Cerebellar cortex (tissue), 1 donor: ENCODE measurements at places on chromosomes 1 and 21.

GRCh38 chr1:208237241-208237640, 6.9 kb downstream of the PLXNA2 start:
- DNase-seq: no peak

GRCh38 chr1:150213170-150214098, 22.5 kb downstream of the ANP32E start:
- DNase-seq: peak; percentile 97

GRCh38 chr1:247517795-247518612, 18.2 kb downstream of the OR2C3 start:
- no peak for DNase-seq

DNA sequence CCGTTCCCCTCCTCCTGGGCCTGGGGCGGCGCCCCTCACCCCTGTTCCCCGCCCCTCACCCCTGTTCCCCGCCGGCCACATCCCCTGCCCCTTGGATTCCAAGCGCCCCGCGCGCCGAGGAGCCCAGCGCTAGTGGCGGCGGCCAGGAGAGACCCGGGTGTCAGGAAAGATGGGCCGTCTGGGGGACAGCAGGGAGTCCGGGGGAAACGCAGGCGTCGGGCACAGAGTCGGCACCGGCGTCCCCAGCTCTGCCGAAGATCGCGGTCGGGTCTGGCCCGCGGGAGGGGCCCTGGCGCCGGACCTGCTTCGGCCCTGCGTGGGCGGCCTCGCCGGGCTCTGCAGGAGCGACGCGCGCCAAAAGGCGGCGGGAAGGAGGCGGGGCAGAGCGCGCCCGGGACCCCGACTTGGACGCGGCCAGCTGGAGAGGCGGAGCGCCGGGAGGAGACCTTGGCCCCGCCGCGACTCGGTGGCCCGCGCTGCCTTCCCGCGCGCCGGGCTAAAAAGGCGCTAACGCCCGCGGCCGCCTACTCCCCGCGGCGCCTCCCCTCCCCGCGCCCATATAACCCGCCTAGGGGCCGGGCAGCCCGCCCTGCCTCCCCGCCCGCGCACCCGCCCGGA, at the start of gene TP73:
TSS of gene TP73 (plus strand) at position 587 of the 618 bp plus-strand sequence. CDS start 29,850 bp downstream, outside the sequence.
- DNase-seq: peak; percentile 26

DNA sequence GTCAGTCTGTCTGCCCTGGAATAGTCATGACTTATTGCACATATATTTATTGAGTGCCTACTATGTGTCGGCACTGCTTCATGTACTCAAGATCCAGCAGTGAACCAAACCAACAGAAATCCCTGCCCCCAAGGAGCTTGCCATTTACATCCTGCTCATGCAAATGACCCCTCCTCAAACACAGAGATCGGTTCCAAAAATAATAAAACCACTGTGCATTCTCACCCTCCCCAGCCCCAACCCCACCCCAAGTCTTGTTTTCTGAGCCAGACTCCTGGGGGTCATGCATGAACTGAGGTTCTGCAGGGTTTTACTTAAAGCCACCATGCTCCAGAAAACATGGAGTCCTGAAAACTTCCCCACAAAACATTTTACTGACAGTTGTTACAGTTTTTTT, 61.9 kb downstream of the KIAA0040 start:
- DNase-seq: no peak

DNA sequence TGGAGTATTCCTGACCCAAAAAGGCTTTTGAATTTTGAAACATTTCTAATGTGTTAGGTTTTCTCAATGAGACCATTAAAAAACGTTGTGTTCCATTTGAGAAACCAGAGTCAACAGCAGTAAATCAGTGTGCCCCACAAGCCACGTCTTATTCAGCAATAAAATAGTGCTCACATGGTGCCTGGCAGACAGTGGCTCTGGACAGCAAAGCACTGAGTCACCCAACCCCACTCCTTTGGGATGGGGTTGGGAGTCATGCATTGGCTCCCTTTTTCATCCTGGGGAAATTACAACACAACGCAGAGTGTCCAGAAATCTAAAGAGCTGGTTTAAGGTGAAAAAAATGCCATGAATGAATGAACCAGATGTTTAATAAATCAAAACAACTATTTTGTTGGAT, 46.5 kb downstream of the KCNJ15 start:
- no peak for DNase-seq

DNA sequence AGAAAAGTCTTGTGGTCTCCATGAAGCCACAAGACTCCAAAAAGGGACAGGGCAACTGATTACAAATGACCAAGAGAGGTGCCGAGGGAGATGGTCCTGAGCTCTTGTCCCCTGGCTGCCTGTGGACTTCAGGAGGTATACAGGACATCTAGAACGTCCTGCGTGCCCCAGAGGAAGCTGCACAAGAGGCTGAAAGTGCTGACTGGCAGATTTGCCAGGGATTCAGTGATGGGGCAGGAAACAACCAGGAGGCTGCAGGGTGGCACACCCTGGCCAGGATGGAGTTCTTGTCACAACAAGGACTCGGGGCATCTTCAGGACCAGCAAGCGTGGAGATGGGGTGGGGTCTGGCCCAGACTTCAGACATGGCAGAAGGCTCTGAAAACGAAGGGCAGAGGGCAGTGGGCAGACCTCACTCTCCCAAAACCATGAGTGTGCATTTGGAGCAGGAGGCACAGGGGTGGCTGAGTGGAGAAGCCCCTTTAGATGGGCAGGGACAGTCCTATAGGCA, 13.4 kb upstream of the PKP1 start:
- DNase-seq: no peak

DNA sequence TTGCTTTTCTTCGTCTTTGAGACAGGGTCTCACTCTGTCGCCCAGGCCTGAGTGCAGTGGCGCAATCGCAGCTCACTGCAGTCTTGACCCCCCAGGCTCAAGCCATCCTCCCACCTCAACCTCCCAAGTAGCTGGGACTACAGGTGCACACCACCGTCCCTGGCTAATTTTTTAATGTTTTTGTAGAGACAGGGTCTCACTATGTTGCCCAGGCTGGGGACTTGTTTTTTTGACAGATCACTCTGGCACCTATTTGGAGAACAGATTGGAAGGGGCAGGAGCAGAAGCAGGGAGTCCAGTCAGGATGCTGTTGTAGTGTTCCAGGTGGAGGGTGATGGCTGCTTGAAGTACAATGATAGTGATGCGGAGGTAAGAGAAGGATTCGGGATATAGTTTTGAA, 12.7 kb upstream of the KDM4A start:
- DNase-seq: no peak

DNA sequence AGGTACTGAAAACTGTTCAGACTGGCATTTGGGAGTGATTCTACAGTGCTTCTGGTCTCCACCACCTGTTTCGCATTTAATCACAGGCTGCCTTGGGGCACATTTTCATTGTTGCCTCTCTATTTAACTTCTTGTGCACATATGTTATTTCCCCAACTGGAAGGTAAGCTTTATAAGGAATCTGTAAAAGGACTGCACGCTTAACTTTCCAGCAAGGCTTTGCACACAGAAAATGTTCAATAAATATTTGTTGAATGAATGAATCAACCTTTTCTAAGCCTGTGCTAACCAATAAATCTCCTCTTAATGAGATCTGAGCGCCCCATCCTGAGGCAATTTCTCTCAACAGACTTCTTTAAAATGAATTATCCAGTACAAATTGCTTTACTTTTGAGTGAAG, 84.3 kb upstream of the ARHGAP29 start:
- no peak for DNase-seq

- DNase-seq: no peak
These were observed 32.9 kb downstream of the NIBAN1 start for GRCh38 chr1:184941410-184941733.

DNA sequence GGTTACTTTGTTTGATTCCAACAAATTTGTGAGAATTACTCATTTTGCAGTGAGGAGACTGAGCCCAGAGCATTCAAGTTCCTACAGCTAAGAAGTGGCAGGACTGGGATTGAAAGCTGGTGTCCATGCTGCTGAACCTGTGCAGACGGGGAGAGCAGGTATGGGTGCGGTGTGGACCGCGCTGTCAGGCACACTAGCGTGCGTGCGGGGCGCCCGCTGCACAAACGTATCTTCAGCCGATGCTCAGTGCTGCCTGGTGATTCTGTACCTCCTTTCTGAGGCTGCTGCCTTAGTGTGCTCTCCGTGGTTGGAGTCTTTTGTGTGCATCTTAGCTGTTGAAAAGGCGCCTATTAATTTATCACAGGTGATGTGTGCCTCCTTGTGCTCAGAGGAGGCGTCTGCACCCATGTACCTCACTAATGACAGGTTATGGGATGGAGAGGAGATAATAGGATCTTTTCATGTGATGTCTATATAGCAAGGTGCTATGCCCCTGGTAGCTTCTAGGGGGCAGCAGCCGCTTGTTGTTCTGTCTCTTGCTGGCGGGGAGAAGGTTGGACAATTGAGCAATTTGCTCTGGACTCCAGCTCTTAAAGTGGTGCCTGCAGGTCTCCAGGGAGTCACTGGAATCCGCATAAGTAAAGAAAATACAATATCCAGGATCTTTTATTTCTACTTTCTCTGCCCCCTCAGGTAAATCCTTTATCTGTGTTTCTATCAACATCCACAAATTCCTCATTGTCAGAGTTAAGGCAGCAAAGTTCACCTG, 32.5 kb downstream of the PEX14 start:
- DNase-seq: peak; percentile 85

DNA sequence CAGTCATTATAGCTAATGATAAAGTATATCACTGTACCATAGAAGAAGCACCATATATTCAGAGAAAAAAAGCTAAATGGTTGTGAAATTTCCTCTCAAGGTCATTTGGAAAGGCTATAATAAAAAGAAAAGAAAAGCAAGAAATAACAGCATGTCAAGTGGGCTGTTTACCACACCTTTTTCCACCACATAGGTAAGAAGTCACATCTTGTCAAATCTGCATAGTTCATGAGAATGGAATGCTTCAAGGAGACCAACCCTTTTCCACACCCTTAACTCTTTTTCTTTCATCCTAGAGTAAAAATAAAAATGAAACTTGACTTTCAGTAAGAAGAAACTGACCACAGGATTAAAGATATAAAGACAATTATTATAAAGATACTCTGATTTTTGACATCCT, 91.2 kb downstream of the ATP6V1G3 start:
- no peak for DNase-seq

GRCh38 chr1:210291081-210291764, 37.5 kb upstream of the HHAT start:
- no peak for DNase-seq

DNA sequence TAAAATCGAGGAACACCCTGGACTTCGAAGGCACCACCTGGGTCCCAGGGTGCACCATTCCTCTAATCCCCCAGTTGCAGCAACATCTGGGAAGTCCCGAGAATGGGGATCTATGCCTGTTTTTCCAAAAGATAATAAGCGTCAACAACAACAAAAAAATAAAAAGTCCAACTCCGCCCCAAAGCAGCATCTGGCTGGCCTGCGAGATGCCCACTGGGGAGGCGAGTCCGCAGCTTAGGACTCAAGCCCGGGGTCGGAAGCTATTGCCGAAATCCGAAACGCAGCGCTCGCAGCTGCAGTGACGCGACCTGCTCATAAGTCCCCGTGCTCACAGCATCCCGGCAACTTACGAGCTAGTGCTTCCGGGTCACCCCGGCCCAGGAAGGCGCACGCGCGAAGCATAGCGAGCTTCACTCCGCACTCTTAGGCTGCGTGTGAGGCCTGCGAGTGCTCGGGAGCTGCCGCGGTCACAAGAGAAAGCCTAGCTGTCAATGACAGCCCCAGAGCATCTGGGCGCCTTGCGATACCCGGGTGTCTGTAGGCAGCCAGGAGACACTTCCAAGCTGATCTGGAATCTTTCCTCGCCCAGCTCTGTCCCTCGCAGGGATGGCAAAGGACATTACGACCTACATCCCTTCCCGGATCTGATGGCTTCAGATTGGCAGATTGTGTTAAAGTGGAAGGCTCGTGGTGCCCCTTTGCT, 9.9 kb upstream of the LTN1 start:
- peak; percentile 97 for DNase-seq
